Left hindlimb (tissue), 1 donor: ENCODE measurements at places on chromosomes 7 and 10.

DNA sequence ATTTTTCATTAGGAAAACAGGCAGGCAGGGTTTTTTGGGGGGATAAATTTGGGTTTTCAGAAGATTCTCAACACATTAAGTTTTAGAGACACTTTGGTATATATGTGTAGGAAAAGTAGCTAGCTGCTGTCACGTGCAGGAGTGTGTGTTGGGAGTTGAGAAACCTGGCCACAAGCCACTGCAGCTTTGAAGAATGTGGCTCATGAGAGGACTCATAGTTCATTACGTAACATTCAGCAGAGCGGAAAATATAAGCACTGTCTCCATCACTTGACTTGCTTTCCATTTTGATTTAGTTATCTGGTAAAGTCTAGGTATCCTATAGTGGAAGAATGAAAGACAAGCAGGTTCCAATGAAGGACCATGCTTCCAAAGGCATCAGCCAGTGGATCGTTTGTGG is 31.2 kb downstream of the SMNDC1 start:
- peak; percentile 37 for DNase-seq

- DNase-seq = no peak
Observed at GRCh38 chr7:37481722-37482288, 33.1 kb upstream of the ELMO1 start.

GRCh38 chr7:92161271-92161670 is 17.7 kb downstream of the LRRD1 start:
- DNase-seq = no peak

GRCh38 chr7:28641752-28642545 is 229.6 kb downstream of the CREB5 start:
- no peak for DNase-seq

DNA sequence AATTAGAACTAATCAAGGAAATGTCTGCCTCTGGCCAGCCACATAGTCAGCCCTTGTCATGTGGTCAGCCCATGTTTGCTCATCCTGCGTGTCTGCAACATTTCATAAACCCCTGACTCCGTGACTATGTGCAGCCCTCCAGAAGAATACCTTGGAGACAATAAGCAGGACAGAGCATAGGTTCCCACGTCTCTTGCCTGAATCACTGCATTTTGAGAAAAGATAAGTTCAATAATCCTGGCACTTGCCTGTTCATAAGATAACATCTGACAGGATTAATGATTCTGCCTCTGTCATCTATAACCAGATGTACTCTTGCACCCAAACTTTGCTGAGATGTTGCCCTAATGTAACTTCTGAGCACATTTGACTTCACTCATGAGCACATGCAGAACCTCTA is 78.4 kb downstream of the AKR1D1 start:
- DNase-seq = no peak
